GM23338 (cell line): ENCODE measurements at places on chromosomes 5 and 9. TPM values are rescaled to one million over a fixed set of nuclear protein-coding genes. Genes with fewer than 3 reads are reported as not detected.

PPP3R2 gene
- total RNA-seq, result not detected in 2 replicates

FAM221B gene
- total RNA-seq, result not detected in 2 replicates

PCSK1 gene
- total RNA-seq, result 2.7 and 6.2 TPM in 2 replicates

DPP7 gene
- total RNA-seq, result 9.7 and 19.7 TPM in 2 replicates

MZB1 gene
- total RNA-seq, result 1.6 TPM in 1 of 2 replicates, not detected in the other

KCNMB1 gene
- 0.17 and 0.23 TPM in 2 replicates for total RNA-seq

TNC gene
- total RNA-seq, result 2.7 and 3.7 TPM in 2 replicates

TXN gene
- 173 and 177 TPM in 2 replicates for total RNA-seq

BICD2 gene
- 34.3 and 38.1 TPM in 2 replicates for total RNA-seq

PALM2AKAP2 gene
- 7.9 and 8.3 TPM in 2 replicates for total RNA-seq

IFNB1 gene
- not detected in 2 replicates for total RNA-seq

PRKACG gene
- total RNA-seq, result not detected in 2 replicates

TAF1L gene
- total RNA-seq, result 0.04 and 0.07 TPM in 2 replicates

DNA sequence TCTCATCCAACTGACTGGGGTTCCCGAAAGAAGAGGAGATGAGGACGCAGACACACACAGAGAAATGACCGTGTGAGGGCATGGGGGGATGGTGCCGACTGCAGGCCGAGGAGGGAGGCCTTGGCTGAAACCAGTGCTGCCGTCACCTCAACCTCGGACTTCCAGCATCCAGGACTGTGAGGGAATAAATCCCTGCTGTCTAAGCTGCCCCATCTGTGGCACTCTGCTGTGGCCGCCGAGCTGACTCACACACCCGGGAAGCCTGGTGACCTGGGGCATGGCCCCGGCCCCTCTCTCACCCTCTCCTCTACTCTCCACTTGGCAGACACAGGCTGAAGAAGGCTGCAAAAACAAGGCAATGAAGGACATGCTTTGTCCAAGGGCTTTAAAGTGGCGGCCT lies 4.4 kb upstream of the COL5A1 start:
- no peak for DNase-seq

GRCh38 chr5:149240354-149240998 lies 31.2 kb upstream of the AFAP1L1 start:
- DNase-seq, result no peak

GRCh38 chr9:108664309-108665255 lies 191.2 kb downstream of the ACTL7B start:
- no peak for DNase-seq

DNA sequence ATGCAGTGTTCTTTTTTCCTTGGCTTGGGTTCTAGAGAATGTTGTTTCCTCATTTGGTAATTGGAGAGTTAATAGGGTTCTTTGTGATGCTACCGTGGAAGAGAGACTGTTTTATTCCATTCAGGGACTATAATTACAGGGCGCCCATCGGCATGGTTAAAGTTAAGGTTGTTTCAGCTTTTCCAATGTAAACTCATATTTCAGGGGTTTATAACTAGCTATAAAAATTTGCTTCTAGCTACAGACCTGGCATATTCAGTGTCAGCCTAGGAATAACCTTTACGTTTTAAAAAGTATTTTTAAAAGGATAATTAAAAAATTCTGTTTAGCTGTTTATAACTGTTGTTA lies 99.1 kb downstream of the AOPEP start:
- DNase-seq, result no peak

DNA sequence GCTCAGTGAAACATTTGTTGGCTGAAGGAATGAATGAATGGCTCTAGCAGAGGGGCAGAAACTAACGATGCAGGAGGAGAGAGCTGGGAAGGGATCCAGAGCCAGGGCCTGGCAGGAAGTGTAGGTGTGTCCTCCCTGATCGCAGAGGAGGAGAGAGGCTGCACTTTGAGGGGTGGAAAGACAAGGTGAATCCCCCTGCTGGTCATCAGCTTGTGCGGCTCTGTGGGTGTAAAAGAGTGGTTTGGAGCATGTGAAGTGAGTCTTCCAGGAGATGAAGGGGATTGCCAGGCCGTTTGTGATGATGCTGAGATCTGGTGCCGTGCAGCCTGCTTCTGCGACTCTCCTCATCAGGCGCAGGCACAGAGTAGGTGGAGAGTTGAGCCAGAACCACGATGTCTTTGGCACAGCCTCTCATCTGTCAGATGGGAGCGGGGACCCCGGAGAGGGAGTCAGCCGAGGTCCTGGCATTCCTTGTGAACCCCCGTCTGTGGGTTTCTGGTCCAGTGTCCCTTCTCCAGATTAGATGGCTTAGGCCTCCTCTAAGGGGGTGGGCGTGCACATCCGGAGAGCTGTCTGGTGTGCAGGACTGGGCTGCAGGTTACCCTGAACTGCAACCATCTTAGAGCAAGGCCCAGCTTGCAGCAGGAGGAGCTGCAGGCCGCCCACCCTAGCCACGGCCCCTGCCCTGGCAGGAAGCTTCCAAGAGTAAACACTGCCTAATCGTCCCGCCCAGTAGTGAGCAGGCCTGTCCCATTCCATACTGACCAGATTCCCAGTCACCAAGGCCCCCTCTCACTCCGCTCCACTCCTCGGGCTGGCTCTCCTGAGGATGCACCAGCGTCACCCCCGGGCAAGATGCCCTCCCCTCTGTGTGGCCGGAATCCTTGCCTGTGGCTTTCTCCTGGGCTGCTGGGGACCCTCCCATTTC lies at the start of gene ADAMTS13:
Gene ADAMTS13 (plus strand): TSS at position 753 of the 928 bp plus-strand sequence. CDS start 77 bp downstream, at position 830.
- peak; percentile 81 for DNase-seq

- no peak for DNase-seq
These were observed 294.4 kb downstream of the SEMA5A start for GRCh38 chr5:9251379-9251980.

DNA sequence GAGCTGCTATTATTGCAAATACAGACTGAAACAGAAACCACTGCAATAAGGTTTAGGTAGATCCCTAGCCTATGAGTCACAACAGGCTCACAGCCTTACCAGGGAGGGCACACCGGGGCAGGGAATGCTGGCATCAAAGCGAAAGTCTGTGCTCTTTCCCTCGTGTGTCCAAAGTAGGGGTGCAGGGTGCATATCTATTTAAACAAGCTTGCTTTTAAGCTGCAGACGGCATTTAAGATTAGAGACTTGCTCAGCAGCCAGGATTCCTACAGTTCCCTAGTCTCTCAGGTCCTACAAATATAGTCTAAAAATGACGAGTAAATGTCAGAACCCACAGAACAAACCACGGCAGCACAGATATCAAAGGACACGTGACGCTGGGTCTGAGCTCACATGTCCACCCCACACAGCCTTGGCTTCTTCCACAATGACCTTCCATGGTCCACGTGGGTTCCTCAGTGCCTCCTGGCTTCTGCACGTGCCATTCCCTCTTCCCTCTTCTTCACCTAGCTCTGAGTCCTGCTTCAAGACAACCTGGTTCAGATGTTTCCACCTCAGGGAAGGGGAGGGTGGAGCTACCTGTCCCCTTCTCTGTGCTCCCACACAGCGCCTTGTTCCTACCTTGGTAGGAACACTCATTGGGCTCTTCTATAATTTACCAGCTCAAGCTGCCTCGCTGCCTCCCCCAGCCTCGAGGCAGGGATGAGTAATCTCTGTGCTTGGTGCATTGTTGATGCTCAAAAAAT lies 193.2 kb downstream of the MAPKAP1 start:
- DNase-seq, result no peak

DNA sequence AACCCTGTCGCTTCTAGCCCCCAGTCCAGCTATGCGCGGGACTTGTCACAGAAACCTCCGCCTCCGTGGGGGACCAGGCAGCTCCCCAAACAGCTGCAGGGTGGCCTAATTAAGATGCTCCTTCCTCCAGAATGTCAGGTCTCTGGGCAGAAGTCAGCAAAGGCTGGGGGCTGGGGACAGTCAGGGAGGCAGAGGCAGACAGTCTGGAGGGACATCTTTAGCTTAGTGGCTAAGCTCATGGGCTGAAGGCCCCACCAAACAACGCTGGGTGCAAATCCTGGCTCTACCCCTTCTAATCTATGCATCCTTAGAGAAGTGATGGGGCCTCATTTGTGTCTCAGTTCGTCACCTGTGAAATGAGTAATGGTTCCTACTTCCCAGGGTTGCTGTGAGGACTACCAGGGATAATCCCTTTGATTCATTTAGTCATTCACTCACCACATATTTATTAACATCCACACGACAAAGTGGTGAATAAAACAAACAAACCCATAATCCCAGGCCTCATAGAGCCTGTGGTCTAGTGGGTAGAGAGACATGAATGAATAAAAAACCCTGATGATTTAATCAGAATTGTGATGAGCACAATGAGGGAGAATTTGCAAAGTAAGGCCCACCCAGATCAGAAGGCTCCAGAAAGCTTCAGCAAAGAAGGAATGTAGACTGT lies 20.2 kb upstream of the MED27 start:
- DNase-seq, result no peak

- DNase-seq, result no peak
These were observed 4.6 kb downstream of the SMARCA2 start for GRCh38 chr9:2019723-2020122.

DNA sequence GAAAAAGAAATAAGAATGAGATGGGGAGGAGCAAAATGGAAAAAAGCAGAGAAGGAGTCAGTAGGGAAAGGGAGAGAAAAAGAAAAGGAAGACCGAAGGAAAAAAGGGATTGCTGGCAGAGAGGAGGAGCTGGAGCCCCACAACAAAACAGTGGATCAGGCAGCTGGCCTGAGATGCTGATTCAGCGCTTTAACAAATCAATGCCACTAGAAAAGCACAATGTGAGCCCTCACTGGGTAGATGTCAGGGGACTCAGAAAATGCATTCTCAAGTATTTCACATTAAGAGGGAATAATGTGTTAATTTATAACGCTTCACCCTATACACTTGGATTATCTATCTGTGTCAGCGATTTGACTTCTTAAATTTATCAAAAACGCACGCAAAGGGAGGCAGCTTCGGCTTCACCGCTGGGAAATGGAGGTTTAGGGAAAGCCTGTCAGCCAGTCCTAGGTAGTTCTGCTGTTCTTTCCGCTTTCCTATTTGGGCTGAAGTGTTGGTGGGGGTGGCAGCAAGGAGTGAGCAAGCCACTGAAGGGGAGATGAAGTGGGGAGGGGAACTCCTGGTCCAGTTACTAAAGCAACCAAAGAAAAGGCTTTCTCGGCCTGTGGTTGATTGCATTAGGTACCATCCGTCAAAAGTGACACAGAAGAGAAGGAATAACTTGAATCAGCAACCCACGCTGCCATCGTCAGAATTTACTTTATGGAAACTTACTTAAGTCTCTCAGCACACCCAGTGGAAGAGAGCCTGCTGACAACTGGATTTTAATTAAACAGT lies 161.6 kb downstream of the BNC2 start:
- DNase-seq, result peak; percentile 88

DNA sequence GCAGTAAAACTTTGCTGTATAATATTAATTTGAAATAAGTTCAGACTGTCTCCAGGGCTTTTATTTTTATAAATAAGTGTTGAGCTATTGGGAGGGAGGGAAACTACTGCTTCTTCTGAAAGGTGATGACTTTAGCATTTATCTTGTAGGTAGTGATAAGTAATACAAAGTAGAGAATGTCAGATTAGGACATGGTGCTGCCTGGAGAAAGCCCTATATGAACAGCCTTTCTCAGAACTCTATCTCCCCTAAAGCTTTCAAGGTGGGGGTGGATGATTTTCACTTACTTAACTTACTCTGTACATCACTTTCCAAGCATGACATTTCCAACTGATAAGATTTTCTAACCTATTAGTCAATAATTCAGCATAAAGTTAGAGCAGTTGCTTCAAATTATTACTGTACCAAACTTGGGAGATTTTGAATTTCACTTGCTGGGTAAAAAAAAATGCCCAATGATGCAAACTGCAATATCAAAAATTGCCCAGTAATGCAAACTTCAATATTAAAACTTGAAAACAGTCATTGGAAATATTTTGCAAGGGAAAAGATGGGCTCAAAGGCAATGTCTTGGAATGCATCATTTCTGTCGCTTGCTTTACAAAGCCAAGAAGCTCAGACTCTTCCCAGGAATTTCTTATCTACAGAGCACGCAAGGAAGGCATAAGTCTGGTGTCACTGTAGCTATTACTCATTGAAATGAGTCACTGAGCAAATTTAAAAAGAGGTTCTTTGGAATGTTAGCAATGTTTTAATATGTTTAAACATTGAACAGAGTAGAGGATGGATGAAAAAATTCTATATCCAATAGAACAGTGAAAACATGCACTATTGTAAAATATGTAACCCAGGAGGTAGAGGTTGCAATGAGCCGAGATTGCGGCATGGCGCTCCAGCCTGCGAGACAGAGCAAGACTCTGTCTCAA lies 569.5 kb downstream of the PSAT1 start:
- no peak for DNase-seq

- no peak for DNase-seq
These were observed 43.2 kb downstream of the DAB2IP start for GRCh38 chr9:121694600-121694999.

GRCh38 chr5:126351153-126351552 lies 72.1 kb upstream of the GRAMD2B start:
- no peak for DNase-seq

- no peak for DNase-seq
These were observed 5.0 kb upstream of the POLR1E start for GRCh38 chr9:37480759-37481158.

GRCh38 chr5:1523480-1523792 lies 324 bp downstream of the LPCAT1 start:
- no peak for DNase-seq

DNA sequence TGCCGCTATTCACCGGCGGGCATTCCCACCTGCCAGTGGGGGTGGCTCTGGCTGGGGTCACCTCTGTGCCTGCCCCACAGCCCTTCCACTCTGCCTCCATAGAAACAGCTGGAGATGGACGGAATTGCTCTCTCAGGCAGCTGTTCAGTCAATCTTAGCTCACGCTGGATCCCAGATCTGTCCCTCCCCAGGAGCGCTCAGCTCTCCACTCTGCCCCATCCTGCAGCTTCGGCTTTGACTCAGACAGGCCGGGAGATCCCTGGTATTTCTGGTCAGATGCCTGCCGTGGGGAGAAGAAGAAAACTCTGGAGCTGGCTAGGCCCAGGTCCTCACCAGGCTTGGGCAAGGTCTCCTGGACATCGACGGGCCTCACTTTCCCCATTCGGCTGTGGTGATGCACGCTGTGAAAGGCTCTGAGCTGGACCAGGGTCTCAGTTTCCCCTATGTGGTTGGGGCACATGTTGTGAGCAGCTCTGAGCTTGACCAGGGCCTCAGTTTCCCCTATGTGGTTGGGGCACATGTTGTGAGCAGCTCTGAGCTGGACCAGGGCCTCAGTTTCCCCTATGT lies 7.6 kb upstream of the SLC9A3 start:
- no peak for DNase-seq

DNA sequence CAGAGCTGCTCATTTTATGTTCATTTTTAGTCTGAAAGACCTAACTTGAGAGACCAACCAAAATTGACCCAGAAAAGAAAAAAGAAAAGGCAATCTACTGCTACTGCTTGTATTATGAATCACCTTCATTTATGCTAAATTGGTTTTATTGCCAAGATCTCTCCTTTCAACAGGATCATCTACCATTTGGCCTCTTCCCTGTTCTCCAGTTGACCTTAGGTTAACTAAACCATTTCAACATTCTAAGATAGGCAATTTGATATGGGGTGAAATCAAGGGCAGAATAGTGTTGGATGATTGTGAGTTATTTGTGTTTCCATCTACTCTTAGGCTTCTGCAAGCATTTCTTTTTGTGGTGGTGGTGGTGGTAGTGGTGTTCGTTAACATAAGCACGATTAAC lies 48.3 kb upstream of the POU4F3 start:
- DNase-seq, result no peak

- DNase-seq, result peak; percentile 27
These were observed 142.4 kb upstream of the IRX4 start for GRCh38 chr5:2024986-2025721.

GRCh38 chr9:93320591-93321219 lies 130.8 kb upstream of the FAM120A start:
- no peak for DNase-seq
